ENCODE measurements at places on chromosomes 2 and 18.

DNA sequence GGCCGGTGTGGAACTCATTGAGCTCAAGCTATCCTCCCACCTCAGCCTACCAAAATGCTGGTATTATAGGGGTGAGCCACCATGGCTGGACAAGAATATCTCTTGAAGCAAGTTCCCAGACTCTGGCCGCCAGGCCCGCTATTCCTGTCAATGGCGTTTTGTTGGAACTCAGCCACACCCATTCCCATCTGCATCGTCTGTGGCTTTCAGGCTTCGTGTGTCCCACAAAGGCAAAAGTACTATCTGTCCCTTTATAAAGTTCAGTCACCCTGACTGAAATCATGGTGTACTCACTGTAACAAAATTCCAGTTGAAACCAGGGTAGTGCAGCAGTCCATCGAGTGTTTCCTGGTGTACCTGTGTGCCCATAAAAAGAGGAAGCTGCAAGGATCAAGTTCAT, 96.7 kb downstream of the SH3BP4 start:
- peak; percentile 37 for DNase-seq

GRCh38 chr2:229431327-229431954, 160.4 kb upstream of the PID1 start:
- peak; percentile 82 for DNase-seq

- no peak for DNase-seq
Observed at GRCh38 chr2:16440898-16441297, 224.7 kb downstream of the CYRIA start.

GRCh38 chr2:156565066-156565710, 129.0 kb downstream of the GPD2 start:
- no peak for DNase-seq
